Type B pancreatic cell (in vitro differentiated cells): ENCODE measurements at places on chromosomes 11 and 22.
A peak's percentile ranks its signal among the peaks of the same experiment; 100 is the strongest.

DNA sequence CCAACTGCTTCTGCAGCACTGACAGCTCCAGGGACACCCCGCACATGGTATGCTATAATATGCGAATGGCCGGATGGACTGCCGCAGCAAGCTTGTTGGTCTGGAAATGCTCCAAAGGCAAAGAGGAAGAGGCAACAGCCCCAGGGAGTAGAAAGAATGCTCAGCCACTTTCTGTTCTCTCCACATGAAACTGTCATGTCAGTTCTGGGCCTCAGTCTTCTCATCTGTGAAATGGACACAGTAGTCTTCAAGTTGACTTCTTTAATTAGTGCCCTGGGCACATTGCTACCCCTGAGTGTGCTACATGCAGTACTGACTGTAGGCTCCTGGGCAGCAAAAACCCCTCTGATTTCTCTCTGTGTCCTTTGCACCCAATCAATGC is 19.9 kb downstream of the IL10RA start:
- peak; percentile 29 for DNase-seq

DNA sequence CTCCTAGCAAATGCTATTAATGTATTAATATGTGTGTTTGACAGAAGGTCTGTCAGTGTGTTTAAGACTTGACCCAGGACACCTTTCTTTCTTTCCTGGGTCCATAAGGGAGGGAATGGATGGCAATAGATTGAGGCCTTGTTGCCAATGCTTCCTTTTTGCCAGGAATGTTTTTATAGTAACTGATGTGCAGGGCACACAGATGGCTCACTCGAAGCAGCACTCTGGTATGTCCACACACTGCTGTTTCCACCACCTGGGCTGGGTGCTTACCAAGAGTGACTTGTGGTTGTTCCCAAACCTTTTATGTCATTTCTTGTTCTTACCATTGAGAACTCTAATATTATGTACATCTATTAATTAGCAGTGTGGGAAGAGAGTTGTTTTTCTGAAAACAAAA is 396.9 kb upstream of the SYN3 start:
- no peak for DNase-seq

GRCh38 chr22:41966607-41967240 is 2.5 kb upstream of the SEPTIN3 start:
- no peak for DNase-seq

GRCh38 chr11:67497656-67498291 is 7.4 kb downstream of the PITPNM1 start:
- DNase-seq, result no peak

DNA sequence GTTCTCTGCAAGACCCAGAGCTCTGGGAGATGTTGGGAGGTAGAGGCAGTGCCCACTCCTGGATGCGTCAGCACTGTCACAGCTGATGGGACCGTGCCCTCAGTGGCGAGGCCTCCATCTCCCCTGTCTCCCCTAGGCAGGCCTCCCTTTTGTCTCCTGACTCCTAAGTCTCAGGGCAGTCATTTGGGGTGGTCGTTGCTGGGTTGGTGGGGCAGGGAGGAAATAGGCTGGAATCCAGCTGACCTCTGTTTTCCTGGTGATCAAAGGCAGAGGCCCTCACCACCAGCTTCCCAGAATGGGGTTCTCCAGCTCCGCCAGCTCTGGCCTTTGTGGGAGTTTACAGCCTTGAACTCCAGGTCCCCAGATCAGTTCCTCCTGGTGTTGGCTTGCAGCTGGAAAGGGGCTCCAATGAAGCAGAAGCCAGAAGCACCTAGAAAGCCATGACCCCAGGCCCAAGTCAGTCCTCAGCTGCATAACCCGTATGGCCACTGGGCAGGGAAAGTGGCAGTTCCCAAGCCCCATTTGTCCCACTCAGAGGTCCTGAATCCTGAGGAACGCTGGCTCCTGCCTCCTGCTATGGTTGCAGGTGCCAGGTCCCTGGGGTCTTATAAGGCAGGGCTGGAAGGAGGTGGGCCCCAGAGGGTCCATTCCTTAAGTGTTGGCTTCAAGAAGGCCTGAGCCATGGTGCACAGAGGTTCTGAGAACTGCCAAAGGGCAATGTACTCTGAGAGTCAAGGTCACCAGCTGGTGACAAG is 7.3 kb upstream of the FXYD2 start:
- no peak for DNase-seq

GRCh38 chr11:3014057-3014938 is 22.2 kb upstream of the NAP1L4 start:
- DNase-seq, result no peak

- no peak for DNase-seq
Observed at GRCh38 chr11:57786436-57786835, 24.8 kb downstream of the CTNND1 start.

GRCh38 chr22:49487950-49488349 is 339.7 kb downstream of the BRD1 start:
- DNase-seq, result no peak

DNA sequence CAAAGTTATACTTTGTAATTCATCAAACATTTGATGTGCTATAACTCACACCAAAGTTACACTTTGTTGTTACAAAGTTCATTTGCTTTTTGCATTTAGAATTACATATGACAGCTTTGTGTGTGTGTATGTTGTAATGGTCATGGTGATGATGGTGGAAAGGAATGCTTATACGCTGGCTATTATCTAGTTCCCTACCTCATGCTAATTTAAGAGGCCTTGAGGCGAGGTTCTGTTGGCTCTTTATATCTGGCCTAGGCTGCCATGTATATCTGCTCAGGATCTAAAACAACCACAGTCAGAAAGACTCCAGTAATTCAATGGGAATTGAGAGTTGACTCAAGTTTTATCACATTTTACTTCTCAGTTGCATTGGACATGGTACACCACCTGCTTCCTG is 123.4 kb downstream of the SLC17A6 start:
- DNase-seq, result no peak

- DNase-seq, result no peak
Observed at GRCh38 chr11:35357923-35358322, 61.4 kb downstream of the SLC1A2 start.

- no peak for DNase-seq
Observed at GRCh38 chr11:77402218-77402556, 71.7 kb downstream of the PAK1 start.

DNA sequence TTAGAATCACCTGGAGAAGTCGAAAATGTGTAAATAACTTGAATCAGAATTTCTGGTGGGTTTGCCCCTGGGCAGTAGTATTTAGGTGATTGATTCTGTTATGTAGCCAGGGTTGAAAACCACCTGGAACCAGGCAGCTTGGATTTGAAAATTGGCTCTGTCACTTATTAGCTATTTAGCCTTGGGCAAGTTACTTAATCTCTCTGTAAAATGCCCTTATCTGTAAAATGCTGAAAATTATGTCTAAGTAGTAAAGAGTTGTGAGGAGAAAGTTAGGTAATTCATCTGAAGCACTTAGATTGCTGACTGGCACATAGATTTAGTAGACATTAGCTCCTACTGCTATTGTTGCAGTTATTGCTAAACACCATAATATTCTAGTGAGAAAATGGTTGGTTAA is 49.3 kb downstream of the PPME1 start:
- no peak for DNase-seq

- no peak for DNase-seq
Observed at GRCh38 chr11:113377681-113378412, 9.7 kb upstream of the ANKK1 start.

- no peak for DNase-seq
Observed at GRCh38 chr22:35451592-35451991, 51.7 kb downstream of the MCM5 start.

DNA sequence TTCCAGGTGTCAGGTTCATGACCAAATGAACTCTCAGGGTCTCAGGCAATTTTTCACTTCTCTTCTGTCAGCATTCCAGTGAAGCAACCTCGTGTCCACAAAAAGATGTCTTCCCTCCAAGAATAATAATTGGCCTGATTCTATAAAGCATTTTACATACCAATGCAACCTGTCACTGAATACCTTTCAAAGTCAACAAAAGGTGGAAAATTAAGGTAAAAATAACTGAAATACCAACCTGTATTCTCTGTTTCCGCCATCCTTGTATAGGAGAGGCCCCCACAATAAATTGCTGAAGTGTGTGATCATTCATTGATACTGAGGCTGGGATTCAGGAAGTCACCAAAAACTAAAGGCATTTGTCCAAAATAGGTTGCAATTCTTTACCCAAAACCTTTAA is 77.4 kb upstream of the TMEM45B start:
- no peak for DNase-seq

DNA sequence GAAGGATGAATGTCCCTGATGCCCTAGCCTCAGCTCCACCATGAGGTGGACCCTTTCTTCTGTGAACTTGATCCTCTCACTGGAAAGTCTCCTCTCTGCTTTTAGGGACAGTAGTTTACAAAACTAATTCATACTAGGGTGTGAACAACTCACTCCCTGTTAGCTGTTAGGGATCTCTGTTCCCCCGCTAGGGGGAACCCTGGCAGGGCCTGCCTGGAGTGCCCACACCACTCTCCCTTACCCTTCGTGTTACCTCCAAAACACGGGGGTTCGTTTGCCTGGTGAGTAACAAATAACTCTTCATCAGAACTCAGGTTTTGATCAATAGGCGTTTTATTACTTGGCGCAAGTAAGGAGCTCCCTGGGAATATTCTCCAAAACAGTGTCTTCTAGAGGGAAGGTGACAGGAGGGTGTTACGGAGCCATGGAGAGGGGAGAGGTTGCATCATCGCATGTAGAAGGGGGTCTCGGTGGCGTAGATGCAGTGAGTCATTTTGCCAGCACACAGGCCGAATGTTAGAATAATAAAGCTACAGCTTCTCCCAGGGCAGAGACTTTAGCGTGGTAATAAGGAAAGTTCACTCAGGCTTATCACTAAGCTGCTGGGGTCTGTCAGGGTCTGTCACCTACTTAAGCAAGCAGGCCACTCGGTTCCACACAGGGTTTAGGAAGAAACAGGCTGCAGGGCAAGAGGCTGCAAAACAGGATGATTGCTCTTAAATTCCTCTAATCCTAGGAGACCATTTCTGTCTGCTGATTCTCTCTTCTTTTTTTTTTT is 45.8 kb downstream of the C11orf96 start:
- no peak for DNase-seq
